ENCODE measurements at places on chromosomes 12 and 14.

- DNase-seq, result no peak
Measured at GRCh38 chr12:11813438-11813813, 164.0 kb downstream of the ETV6 start.

DNA sequence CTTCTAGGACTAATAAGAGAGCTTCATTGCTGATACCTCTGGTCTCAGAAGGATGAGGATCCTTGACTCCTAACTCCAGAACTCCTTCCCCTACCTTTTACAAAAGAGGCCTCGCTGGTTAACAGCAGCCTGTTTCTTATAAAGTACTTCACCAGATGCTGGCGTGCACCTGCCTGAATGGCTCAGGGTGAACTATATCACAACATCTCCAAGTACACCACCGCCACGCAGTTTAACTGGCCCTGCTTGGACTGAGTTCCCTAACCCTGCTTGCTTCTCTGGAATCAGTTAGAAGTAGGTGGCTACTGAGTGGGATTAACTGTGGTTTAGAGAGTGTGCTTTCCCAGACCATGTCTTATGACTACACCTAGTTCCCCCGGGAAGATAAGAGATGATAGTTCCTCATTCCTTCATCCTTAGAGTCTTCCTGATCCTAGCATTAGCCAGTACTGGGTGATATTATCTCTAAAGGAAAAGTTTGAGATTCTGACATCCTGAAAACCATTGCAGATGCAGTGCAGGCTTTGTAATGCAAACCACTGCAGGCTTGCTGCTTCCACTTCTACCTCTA, 3.0 kb downstream of the FOXJ2 start:
- no peak for DNase-seq

GRCh38 chr14:91883753-91884152, 16.4 kb upstream of the TC2N start:
- no peak for DNase-seq

- DNase-seq, result peak; percentile 46
Measured at GRCh38 chr12:104790296-104791125, 167.6 kb downstream of the SLC41A2 start.

- no peak for DNase-seq
Measured at GRCh38 chr12:18643681-18644080, 94.1 kb downstream of the PLCZ1 start.

- DNase-seq, result no peak
Measured at GRCh38 chr14:89667983-89668382, 250.9 kb upstream of the FOXN3 start.

DNA sequence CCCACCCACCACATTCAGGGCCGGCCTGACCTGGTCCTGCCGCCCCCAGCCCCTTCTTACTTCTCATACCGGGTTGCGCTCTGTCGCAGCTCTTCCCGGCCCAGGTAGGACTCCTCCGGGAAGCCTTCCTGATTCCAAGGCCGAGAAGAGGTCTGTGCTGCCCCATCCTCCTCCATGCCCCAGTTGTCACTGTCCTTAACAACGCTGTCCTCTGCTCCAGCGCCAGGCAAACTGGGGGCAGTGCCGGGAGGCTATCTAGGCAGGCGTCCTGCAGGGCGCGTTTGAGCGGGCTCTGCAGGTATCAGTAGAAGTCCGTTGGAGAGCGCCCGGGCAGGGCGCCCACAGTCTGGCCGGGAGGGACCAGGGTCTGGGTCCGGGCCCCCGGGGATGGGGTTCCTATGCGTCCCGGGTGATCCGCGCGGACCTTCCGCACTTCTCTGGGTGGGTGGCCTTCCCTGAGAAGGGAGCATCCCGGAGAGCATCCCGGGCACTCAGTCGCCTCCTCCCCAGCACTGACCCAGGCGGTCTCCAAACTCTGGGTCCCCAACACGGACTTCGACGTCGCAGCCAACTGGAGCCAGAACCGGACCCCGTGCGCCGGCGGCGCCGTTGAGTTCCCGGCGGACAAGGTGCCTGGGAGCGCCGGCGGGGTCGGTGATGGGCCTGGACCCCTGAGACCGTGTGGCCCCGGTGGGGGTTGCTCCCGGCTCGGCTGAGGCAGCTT, 900 bp downstream of the AMN start:
- DNase-seq, result no peak

DNA sequence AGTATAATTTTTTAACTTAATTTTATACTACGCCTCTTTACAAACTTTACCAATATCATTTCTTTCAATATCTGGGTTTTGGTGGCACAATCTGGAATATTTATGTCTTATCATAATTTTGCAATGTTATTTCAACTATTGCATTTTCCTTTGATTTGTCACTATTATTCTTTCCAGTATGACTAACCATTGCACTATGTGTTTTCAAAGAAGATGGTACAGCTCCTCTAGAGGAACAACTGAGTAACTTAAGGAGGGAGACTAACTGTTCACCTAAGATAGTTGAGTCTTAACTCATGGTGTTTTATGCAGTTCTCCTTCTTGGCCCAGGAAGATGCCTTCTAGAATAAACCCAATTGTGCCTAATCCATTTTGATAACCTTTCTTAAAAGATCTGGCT, 60.5 kb upstream of the KIF21A start:
- no peak for DNase-seq

- no peak for DNase-seq
Measured at GRCh38 chr12:110531741-110532333, 29.7 kb downstream of the RAD9B start.

GRCh38 chr12:92408072-92408900, 262.6 kb upstream of the BTG1 start:
- peak; percentile 58 for DNase-seq

DNA sequence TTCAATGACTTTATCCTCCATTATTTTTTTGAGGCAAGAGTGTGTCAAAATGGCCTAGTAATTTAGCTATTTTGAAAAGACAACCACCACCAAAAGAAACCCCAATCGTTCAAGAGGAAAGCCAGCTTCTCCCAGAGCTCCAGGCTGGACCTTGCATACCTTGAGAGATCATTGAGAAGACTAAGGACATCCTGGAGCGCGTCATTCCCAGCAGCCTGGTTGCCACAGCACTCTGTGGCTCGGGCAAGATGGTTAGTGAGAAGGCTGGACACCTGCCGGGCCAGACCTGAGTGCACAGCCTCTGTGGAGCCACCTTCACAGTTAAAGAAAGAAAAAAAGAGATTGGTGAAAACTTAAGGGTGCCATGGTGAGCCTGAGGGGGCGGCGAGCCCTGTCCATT, 111.4 kb downstream of the TRAFD1 start:
- DNase-seq, result no peak

DNA sequence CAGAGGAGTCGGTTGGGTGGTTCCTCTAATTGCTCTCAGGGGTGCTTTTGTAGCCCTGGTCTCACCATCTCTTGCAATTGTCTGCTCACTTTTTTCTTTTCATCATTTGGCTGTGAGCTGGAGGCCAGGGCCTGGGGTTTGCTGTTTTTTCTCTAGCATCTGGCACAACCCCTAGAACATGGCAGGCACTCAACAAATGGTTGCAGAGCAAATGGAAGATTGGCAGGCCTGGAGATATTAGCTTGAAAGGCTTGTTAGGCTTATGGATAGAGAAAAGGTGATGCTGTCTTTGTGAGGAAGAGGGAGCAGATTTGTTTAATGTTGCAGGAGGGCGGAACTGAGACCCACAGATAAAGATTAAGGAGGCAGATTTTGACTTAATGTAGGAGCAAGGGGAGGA, 47.0 kb downstream of the GALNT8 start:
- DNase-seq, result no peak
